ENCODE measurements at places on chromosomes 6 and 20.

DNA sequence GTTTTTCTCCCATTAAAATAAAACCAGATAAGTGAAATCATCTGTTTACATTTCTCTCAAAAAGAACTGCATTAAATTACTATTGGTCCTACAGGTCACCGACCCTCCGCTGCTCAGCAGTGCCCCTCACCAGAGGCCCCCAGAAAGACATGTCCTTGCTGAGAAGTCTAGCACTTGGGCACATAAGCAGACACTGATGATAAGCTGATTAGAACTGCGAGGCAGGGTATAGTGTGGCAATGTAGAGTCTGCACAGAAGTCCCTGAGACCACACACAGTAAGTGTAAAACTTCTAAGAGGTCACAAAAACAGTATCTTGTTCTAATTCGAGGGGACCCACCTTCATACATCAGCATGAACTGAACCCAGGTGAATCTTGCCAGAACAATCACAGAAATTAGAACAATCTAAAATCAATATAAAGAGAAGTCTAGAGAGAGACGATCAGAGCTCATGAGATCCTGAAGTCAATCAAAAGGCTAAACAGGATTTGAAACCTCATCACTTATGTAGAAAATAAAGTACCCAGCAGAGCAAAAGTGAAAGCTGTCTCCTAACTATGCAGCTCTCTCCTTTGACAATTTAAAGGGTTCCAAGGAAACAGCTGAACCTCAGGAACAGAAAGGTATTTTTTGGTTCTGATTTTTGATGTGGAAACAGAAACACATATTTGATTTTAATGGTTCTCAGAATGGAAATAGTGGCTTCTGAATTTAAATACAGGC, 182.9 kb downstream of the PTPRT start:
- no peak overlapping the region for H3K4me3 ChIP-seq
- DNase-seq = no peak
- H3K27ac ChIP-seq = no peak overlapping the region
- H3K36me3 ChIP-seq = no peaks in the 10 kb centered on the region
- H3K4me1 ChIP-seq = no peaks in the 10 kb centered on the region

DNA sequence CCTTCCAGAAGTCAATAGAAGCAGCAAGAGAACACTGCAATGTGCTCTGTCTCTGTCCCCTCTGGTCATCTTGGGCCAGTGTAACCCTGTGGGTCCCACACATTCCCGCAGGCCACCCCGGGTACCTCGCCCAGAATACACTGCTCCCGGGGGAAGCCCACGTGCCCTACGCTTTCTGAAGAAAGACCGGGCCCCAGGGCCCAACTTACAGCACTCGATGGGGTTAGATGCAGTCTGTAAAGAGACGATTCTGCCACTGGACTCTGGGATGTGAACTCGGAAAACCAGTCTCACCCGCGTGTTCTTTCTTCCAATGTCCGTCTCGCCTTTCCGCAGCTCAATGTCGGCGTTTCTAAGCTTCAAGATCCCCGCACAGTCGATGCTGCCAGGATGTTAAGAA, 68.7 kb downstream of the NFATC2 start:
- no peak for DNase-seq
- peaks cover 79% of the 10 kb centered on the region for H3K36me3 ChIP-seq
- no peaks in the 10 kb centered on the region for H3K27me3 ChIP-seq
- peaks cover 70% of the 10 kb centered on the region for H3K4me1 ChIP-seq
- no peak overlapping the region for H3K27ac ChIP-seq
- H3K4me3 ChIP-seq = no peak overlapping the region

- no peak for DNase-seq
- no peak overlapping the region for H3K4me3 ChIP-seq
- no peak overlapping the region for H3K27ac ChIP-seq
- H3K36me3 ChIP-seq = no peaks in the 10 kb centered on the region
Observed at GRCh38 chr6:67666177-67666964, 968.7 kb upstream of the ADGRB3 start.

GRCh38 chr20:23148731-23149570, 62.8 kb upstream of the CD93 start:
- H3K27me3 ChIP-seq = peaks cover 24% of the 10 kb centered on the region
- peak; percentile 27 for DNase-seq
- H3K4me1 ChIP-seq = peaks cover 44% of the 10 kb centered on the region
- H3K4me3 ChIP-seq = no peak overlapping the region
- peaks cover 1% of the 10 kb centered on the region for H3K36me3 ChIP-seq

DNA sequence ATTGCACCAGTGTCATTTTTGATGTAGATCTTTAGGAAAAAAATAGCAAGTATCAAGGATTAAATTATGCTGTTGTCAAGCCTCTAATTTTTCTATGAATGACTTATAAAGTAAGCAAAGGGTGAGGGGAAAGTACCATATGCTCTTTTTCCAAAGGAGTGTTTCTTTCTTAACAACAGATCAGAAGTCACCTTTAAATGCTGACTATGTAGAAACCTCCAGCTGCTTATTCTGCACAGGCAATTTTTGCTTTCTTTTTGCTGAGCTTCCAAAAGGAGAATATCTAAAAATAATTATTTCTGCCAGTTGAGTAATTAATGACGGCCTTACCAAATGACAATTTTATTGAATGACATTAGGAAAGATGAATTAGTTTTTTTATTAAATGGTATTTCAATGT, 390.6 kb upstream of the MANEA start:
- H3K27ac ChIP-seq = no peak overlapping the region
- no peaks in the 10 kb centered on the region for H3K27me3 ChIP-seq
- DNase-seq = no peak
- H3K4me1 ChIP-seq = no peaks in the 10 kb centered on the region

- no peaks in the 10 kb centered on the region for H3K36me3 ChIP-seq
- H3K27ac ChIP-seq = no peak overlapping the region
- peaks cover 15% of the 10 kb centered on the region for H3K4me1 ChIP-seq
- no peak for DNase-seq
- peaks cover 30% of the 10 kb centered on the region for H3K27me3 ChIP-seq
Observed at GRCh38 chr6:1553562-1554083, 56.1 kb upstream of the FOXC1 start.

GRCh38 chr6:138593124-138593877, 94.0 kb upstream of the NHSL1 start:
- peak overlapping the region; percentile 46 for H3K27ac ChIP-seq
- no peaks in the 10 kb centered on the region for H3K36me3 ChIP-seq
- DNase-seq = peak; percentile 62
- H3K4me1 ChIP-seq = peaks cover 33% of the 10 kb centered on the region
- peaks cover 3% of the 10 kb centered on the region for H3K27me3 ChIP-seq

DNA sequence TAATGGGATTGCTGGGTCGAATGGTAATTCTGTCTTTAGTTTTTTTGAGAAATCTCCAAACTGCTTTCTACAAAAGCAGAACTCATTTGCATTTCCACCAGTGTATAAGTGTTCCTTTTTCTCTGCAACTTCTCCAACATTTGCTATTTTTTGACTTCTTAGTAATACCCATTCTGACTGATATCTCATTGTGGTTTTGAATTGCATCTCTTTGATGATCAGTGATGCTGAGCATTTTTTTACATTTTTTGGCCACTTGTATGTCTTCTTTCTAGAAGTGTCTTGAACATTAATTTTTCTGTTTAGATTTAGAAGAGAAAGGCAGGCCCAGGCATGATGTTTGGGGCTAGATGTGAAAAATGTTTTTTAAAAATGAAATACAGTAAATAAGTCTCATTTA, 553.1 kb upstream of the MAN1A1 start:
- H3K36me3 ChIP-seq = no peaks in the 10 kb centered on the region
- H3K4me3 ChIP-seq = no peak overlapping the region
- no peak overlapping the region for H3K27ac ChIP-seq
- peaks cover 2% of the 10 kb centered on the region for H3K27me3 ChIP-seq
- DNase-seq = no peak
- no peaks in the 10 kb centered on the region for H3K4me1 ChIP-seq

All from activated CD8-positive, alpha-beta memory T cell treated with anti-CD3 and anti-CD28 coated beads, Interleukin-2, amount 10 ng/mL, durations not matched to agents 7 days and 5 days (primary cell).